ENCODE measurements at places on chromosomes 2 and 18. TPM values are rescaled to one million over a fixed set of nuclear protein-coding genes. Genes with fewer than 3 reads are reported as not detected.
A peak's percentile ranks its signal among the peaks of the same experiment; 100 is the strongest.

The SIX3 gene
- not detected for total RNA-seq

The ATP6V1B1 gene
- not detected for total RNA-seq

The LAMA1 gene
- total RNA-seq = 4.2 TPM

The ANKRD30BL gene
- total RNA-seq = not detected

The SH3RF3 gene
- total RNA-seq = 2.1 TPM

The SFTPB gene
- total RNA-seq = 323 TPM

The TXNL1 gene
- 155 TPM for total RNA-seq

The MRO gene
- total RNA-seq = 13.3 TPM

The CIDEA gene
- total RNA-seq = not detected

The L3MBTL4 gene
- total RNA-seq = 29.2 TPM

The COL6A3 gene
- total RNA-seq = 168 TPM

The ITGB6 gene
- 13.7 TPM for total RNA-seq

The UGT1A3 gene
- not detected for total RNA-seq

The SP140L gene
- 18.6 TPM for total RNA-seq

The GYPC gene
- total RNA-seq = 83.6 TPM

The TMEM169 gene
- 2.0 TPM for total RNA-seq

- peaks cover 15% of the 10 kb centered on the region for H3K4me1 ChIP-seq
- H3K27ac ChIP-seq = peak overlapping the region; percentile 13
- no peaks in the 10 kb centered on the region for H3K27me3 ChIP-seq
- H3K36me3 ChIP-seq = no peaks in the 10 kb centered on the region
- no peak overlapping the region for H3K4me3 ChIP-seq
Measured at GRCh38 chr2:55169359-55169758, 62.7 kb downstream of the CLHC1 start.

DNA sequence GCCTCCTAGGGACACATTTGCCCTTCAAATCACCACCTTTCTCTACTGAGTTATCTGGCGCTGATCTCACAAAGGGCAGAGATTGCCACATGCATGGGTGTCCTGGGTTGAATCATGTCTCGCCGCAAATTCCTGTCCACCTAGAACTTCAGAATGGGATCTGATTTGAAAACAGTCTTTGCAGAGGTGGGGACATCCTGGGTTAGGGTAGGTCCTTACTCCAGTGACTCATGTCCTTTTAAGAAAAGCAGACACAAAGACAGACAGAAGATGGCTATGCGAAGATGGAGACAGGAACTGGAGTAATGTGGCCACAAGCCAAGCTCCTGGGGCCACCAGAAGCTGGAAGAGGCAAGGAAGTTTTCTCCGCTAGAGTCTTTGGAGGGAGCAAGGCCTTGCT, 197.4 kb upstream of the SMIM21 start:
- no peaks in the 10 kb centered on the region for H3K27me3 ChIP-seq
- H3K36me3 ChIP-seq = no peaks in the 10 kb centered on the region
- no peaks in the 10 kb centered on the region for H3K4me1 ChIP-seq
- H3K4me3 ChIP-seq = no peak overlapping the region
- no peak overlapping the region for H3K27ac ChIP-seq

DNA sequence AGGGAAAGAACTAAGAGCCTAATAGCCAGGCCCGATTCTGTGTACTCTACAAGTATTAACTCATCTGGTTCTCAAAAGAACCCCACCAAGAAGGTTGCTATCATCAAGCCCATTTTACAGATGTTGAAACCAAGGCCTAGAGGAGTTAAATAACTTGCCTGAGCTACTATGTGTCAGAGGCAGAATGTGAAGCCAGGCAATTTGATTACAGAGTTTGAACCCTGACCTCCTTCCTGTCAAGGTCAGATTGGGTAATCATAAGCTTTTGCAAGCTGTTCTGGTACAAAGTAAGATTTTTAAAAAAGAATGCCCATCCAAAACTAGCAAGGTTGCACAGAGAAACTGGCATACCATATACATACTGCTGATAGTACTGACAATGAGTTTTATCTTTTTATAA, 227.1 kb downstream of the HAUS1 start:
- no peaks in the 10 kb centered on the region for H3K36me3 ChIP-seq
- H3K27ac ChIP-seq = no peak overlapping the region
- no peaks in the 10 kb centered on the region for H3K27me3 ChIP-seq

DNA sequence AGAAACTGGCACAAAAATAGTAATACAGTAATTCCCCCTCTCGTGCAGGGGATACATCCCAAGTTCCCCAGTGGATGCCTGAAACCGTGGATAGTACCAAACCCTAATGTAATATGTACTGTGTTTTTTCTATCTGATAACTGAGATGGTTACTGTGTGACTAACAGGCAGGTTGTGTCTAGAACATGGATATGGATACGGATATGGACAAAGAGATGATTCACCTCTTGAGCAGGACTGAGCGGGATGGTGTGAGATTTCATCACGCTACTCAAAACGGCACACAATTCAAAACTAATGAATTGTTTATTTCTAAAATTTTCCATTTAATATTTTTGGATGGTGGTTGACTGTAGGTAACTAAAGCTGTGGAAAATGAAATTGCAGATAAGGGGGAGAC, 3.4 kb downstream of the MBD1 start:
- H3K27ac ChIP-seq = no peak overlapping the region
- H3K4me3 ChIP-seq = no peak overlapping the region
- DNase-seq = no peak

- no peak for DNase-seq
- no peak overlapping the region for H3K27ac ChIP-seq
- H3K4me1 ChIP-seq = no peaks in the 10 kb centered on the region
- H3K27me3 ChIP-seq = no peaks in the 10 kb centered on the region
- H3K4me3 ChIP-seq = no peak overlapping the region
- H3K36me3 ChIP-seq = no peaks in the 10 kb centered on the region
Measured at GRCh38 chr18:55787536-55788073, 199.6 kb upstream of the TCF4 start.

DNA sequence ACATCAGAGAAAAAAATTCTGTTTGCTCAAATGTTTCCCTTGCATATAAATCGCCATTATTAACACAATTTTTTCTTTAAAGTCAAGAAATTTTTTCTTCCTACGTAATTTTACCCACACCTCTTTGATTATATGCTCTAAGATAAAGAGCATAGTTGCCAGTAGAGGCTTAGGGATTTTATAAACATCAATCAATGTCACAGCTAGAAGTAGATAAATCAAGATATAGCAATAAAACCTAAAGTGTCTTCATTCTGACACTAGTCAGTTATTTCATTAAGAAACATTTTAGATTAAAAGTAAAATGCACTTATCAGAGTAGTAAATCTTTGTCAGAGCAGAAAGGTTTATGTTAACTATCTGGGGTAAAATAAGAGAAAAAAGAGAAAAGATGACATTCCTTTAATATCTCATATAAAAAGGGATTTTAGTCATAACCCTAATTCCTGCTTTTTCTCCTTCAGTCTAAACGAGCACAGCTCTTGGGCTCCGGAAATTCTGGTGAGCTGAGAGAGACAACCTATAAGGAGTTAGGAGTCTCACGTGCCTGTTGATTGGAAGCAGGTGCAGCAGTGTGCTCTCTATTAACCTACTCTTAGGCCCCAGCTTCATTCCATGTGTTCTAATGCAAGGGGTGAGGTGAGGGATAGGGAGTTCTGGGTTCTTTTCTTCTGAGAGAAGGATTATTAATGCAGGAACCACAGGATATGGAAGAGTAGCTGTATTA, 172.4 kb upstream of the GULP1 start:
- H3K27ac ChIP-seq = no peak overlapping the region
- no peak overlapping the region for H3K4me3 ChIP-seq
- no peak for DNase-seq
- no peaks in the 10 kb centered on the region for H3K36me3 ChIP-seq

- no peak for DNase-seq
- no peaks in the 10 kb centered on the region for H3K36me3 ChIP-seq
- peaks cover 16% of the 10 kb centered on the region for H3K4me1 ChIP-seq
- no peak overlapping the region for H3K27ac ChIP-seq
- H3K27me3 ChIP-seq = no peaks in the 10 kb centered on the region
Measured at GRCh38 chr2:120592084-120592483, 143.6 kb upstream of the GLI2 start.

- DNase-seq = peak; percentile 70
- H3K4me1 ChIP-seq = peaks cover 87% of the 10 kb centered on the region
- no peaks in the 10 kb centered on the region for H3K27me3 ChIP-seq
- H3K27ac ChIP-seq = peak overlapping the region; percentile 47
- H3K36me3 ChIP-seq = peaks cover 14% of the 10 kb centered on the region
- H3K4me3 ChIP-seq = no peak overlapping the region
Measured at GRCh38 chr2:238169708-238170251, 11.0 kb downstream of the ERFE start.

- no peak overlapping the region for H3K4me3 ChIP-seq
- no peak overlapping the region for H3K27ac ChIP-seq
- peak; percentile 72 for DNase-seq
- no peaks in the 10 kb centered on the region for H3K27me3 ChIP-seq
- H3K4me1 ChIP-seq = no peaks in the 10 kb centered on the region
Measured at GRCh38 chr2:11764359-11764758, 17.9 kb downstream of the LPIN1 start.

- no peaks in the 10 kb centered on the region for H3K27me3 ChIP-seq
- H3K27ac ChIP-seq = no peak overlapping the region
- H3K4me1 ChIP-seq = peaks cover 20% of the 10 kb centered on the region
- H3K36me3 ChIP-seq = no peaks in the 10 kb centered on the region
- DNase-seq = no peak
Measured at GRCh38 chr2:148680462-148680861, 35.9 kb downstream of the EPC2 start.

- H3K4me1 ChIP-seq = no peaks in the 10 kb centered on the region
- H3K36me3 ChIP-seq = no peaks in the 10 kb centered on the region
- DNase-seq = no peak
- no peaks in the 10 kb centered on the region for H3K27me3 ChIP-seq
Measured at GRCh38 chr2:18792226-18792629, 202.9 kb upstream of the NT5C1B start.

DNA sequence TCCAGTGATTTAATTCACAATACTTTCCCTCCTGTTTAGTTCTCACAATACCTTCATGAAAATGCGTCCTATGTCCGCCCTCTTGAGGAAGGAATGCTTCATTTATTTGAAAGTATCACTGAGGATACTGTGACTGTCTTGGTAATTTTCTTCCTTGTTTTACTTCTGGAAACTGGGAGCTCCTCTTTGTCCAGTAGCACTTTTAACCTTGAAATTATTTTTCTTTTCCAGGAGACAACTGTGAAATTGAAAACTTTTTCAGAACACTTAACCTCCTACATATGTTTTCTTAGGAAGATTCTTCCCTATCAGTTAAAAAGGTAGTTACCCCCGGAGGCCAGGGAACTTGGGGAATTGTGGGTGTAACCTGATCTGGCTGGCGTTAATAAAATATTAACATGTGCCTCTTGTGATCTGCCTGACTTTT, 58.9 kb upstream of the STON1 start:
- peaks cover 7% of the 10 kb centered on the region for H3K4me1 ChIP-seq
- H3K4me3 ChIP-seq = no peak overlapping the region
- H3K27ac ChIP-seq = no peak overlapping the region
- DNase-seq = peak; percentile 10
- H3K27me3 ChIP-seq = no peaks in the 10 kb centered on the region

GRCh38 chr2:183063083-183063482, 15.5 kb upstream of the DUSP19 start:
- H3K27me3 ChIP-seq = no peaks in the 10 kb centered on the region
- DNase-seq = no peak
- H3K4me3 ChIP-seq = no peak overlapping the region
- no peak overlapping the region for H3K27ac ChIP-seq
- no peaks in the 10 kb centered on the region for H3K36me3 ChIP-seq

- no peak overlapping the region for H3K4me3 ChIP-seq
- no peak for DNase-seq
- H3K36me3 ChIP-seq = no peaks in the 10 kb centered on the region
- peaks cover 22% of the 10 kb centered on the region for H3K4me1 ChIP-seq
- peak overlapping the region; percentile 19 for H3K27ac ChIP-seq
Measured at GRCh38 chr18:58887613-58887963, 22.9 kb downstream of the ZNF532 start.

- peak overlapping the region; percentile 24 for H3K27ac ChIP-seq
Measured at GRCh38 chr18:59502274-59503175, 143.5 kb upstream of the LMAN1 start.

DNA sequence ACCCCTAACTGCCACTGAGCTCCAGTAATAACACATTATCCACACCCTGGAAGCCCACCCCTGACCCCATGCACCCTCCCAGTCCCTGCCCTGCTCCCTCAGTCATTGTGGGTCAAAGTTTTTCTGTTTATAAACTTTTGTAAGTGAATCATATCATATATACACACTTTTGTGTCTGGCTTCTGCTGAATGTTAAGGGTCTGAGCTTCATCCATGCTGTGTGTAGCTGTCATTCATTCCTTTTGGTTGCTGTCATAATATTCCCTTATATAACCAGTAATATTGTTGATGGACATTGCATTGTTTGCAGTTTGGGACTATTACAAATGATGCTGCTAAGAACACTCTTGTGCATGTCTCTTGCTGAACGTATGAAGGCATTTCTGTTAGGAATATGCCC, 14.5 kb downstream of the CNNM4 start:
- no peaks in the 10 kb centered on the region for H3K36me3 ChIP-seq
- no peak overlapping the region for H3K4me3 ChIP-seq
- no peak for DNase-seq
- no peak overlapping the region for H3K27ac ChIP-seq

DNA sequence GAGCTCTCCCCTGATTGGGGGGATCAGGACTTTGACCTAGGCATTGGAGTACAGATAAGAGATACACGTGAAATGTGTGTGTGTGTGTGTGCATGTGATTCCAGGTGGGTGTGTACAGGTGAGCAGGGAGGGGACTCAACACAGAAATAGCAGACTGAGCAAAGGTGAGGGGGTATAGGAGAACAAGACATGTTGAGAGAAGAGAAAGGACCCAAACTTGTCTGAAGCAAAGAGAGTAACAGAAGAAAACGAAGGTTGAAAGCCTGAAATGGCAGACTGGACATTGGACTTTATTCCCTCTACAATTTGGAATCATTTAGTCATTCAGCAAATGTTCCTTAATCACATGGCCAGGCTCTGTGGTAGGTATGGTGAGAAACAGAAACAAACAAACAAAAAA, 23.3 kb downstream of the MRO start:
- H3K4me1 ChIP-seq = no peaks in the 10 kb centered on the region
- no peaks in the 10 kb centered on the region for H3K27me3 ChIP-seq
- DNase-seq = no peak
- no peak overlapping the region for H3K27ac ChIP-seq

GRCh38 chr2:2824588-2824987, 493.5 kb upstream of the MYT1L start:
- H3K27ac ChIP-seq = no peak overlapping the region
- H3K27me3 ChIP-seq = no peaks in the 10 kb centered on the region
- no peaks in the 10 kb centered on the region for H3K4me1 ChIP-seq
- H3K4me3 ChIP-seq = no peak overlapping the region

- no peak overlapping the region for H3K4me3 ChIP-seq
- peaks cover 22% of the 10 kb centered on the region for H3K36me3 ChIP-seq
- H3K27ac ChIP-seq = no peak overlapping the region
- DNase-seq = no peak
- H3K4me1 ChIP-seq = no peaks in the 10 kb centered on the region
- no peaks in the 10 kb centered on the region for H3K27me3 ChIP-seq
Measured at GRCh38 chr2:43950383-43951008, 45.3 kb downstream of the LRPPRC start.

DNA sequence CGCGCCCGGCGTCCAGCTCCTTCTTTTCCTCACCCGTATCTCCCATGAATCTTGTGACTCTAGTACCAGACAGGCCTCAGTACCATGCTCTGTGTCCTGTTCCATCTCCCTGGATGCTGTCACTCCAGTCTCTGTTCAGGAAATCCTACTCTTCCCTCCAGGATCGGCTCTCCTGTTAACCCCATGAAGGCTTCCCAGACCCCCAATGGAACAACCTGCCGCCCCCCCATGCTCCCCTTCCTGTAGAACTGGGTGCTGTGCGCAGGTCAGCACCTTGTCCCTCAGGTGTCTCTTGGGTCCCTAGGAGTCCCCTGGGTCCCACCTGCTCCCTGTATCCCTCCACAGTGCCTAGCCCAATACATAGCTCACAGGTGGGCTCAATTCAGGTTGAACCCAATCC, 41.3 kb downstream of the MYCN start:
- no peaks in the 10 kb centered on the region for H3K4me1 ChIP-seq
- no peaks in the 10 kb centered on the region for H3K27me3 ChIP-seq
- no peaks in the 10 kb centered on the region for H3K36me3 ChIP-seq
- no peak overlapping the region for H3K27ac ChIP-seq
- DNase-seq = no peak

All from thyroid gland (tissue), 4 donors.